Activated T-helper 2 cell treated with anti-CD3 and anti-CD28 coated beads, Interferon-gamma antibody, Interleukin-2, Interleukin-4, amounts not matched to agents 10 μg/mL and 5 μg/mL and 100 μg/mL, durations not matched to agents 14 hours and 24 hours and 36 hours (primary cell): ENCODE measurements at places on chromosomes 12 and 14. TPM values are rescaled to one million over a fixed set of nuclear protein-coding genes. Genes with fewer than 3 reads are reported as not detected.

Gene CCDC38
- total RNA-seq: 0.07 TPM in 1 of 2 replicates, not detected in the other

Gene PYGL
- total RNA-seq: 1.5 and 2.1 TPM in 2 replicates

Gene SETD3
- 52.9 and 53.7 TPM in 2 replicates for total RNA-seq

- no peak for DNase-seq
- H3K4me1 ChIP-seq: no peaks in the 10 kb centered on the region
- no peaks in the 10 kb centered on the region for H3K36me3 ChIP-seq
- H3K4me3 ChIP-seq: no peak overlapping the region
- H3K27me3 ChIP-seq: peaks cover 6% of the 10 kb centered on the region
Observed at GRCh38 chr14:72679141-72679535, 214.8 kb downstream of the DPF3 start.

DNA sequence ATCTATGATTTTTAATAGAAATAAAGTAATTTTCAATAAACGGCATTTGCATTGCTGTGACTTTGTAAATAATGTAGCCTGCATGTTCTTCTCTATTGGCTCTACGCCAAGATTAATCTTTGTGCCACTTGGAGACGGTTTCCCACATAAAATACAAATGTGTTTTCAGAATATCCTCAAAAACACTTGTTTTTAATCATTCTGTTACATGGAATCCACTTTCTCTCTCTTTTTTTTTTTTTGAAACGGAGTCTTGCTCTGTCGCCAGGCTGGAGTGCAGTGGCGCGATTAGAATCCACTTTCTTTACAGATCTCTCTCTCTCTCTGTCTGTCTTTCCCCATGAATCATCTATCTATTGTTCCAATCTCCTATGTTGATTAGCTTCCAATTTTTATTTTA, 22.8 kb upstream of the SSPN start:
- no peaks in the 10 kb centered on the region for H3K36me3 ChIP-seq
- no peaks in the 10 kb centered on the region for H3K4me1 ChIP-seq
- H3K27ac ChIP-seq: no peak overlapping the region
- H3K27me3 ChIP-seq: peaks cover 14% of the 10 kb centered on the region
- H3K4me3 ChIP-seq: no peak overlapping the region

- H3K4me3 ChIP-seq: peak overlapping the region; percentile 10
- H3K36me3 ChIP-seq: peaks cover 79% of the 10 kb centered on the region
- H3K27me3 ChIP-seq: no peaks in the 10 kb centered on the region
Observed at GRCh38 chr12:62291864-62292760, 31.9 kb downstream of the USP15 start.

- no peaks in the 10 kb centered on the region for H3K4me1 ChIP-seq
- H3K27ac ChIP-seq: no peak overlapping the region
- peaks cover 15% of the 10 kb centered on the region for H3K27me3 ChIP-seq
Observed at GRCh38 chr14:105903971-105904370, 377.6 kb downstream of the TMEM121 start.
